Renal cortex interstitium (tissue), 15 donors: ENCODE measurements at places on chromosomes 12 and 14.
A peak's percentile ranks its signal among the peaks of the same experiment; 100 is the strongest.

DNA sequence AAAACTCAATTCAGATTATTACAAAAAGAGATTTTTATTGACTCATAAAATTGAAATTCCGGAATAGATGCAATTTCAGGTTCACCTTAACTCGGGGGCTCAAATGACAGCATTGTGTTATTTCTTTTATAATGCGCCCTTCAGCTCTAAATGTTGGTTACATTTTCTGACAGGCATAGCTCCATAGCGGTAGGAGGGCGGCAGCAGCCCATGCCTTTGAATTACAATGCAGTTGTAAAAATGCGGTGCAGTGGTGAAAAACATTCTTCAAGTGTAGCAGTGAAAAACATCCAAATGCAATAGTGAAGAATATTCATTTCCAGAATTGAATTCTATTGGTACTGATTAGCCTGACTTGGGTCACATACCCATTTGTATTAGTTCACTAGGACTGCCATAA is 215.3 kb upstream of the PKP2 start:
- DNase-seq: no peak

DNA sequence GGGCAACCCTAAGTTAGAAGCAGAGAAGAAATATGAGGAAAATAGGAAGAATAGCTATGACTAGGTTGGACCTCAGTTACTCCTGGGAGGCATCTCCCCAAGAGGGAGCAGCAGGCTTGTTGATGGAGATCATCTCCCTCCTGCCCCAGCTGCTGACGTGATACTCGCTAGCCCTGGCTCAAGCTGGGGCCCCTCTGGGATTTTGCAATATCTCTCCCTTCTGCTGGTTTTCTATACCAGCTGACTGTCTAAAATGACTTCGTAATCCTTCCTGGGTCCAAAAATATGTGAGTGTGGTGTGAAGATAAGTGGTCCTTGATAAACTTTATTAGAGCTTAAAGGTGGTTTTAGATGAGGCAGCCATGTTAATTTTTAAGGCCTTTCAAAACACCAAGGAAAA is 4.5 kb upstream of the HECTD4 start:
- DNase-seq: no peak

DNA sequence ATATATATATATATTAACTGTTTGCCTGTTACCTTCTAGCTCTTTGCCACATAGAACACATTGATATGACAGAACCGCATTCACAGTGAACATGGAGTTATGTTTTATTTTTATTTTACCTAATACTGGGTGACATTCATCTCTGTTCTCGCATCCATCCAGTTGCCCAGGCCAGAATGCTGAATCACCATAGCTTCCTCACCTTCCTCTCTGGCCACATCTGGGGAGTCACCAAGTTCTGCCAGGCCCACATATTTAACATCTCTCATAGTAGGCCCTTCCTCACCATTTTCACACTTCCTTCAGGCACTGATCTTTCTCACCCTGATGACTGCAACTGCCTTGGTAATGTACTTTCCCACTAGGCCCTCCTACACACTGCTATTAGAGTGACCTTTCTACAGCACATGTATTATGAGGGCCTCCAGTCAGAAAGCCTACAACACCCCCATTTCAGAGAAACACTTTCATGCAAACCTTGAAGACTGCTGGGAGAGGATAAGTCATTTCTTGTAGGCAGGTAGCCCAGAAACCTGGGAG is 106.8 kb downstream of the LGR5 start:
- no peak for DNase-seq

- DNase-seq: no peak
Observed at GRCh38 chr12:12181511-12181910, 85.3 kb downstream of the LRP6 start.

DNA sequence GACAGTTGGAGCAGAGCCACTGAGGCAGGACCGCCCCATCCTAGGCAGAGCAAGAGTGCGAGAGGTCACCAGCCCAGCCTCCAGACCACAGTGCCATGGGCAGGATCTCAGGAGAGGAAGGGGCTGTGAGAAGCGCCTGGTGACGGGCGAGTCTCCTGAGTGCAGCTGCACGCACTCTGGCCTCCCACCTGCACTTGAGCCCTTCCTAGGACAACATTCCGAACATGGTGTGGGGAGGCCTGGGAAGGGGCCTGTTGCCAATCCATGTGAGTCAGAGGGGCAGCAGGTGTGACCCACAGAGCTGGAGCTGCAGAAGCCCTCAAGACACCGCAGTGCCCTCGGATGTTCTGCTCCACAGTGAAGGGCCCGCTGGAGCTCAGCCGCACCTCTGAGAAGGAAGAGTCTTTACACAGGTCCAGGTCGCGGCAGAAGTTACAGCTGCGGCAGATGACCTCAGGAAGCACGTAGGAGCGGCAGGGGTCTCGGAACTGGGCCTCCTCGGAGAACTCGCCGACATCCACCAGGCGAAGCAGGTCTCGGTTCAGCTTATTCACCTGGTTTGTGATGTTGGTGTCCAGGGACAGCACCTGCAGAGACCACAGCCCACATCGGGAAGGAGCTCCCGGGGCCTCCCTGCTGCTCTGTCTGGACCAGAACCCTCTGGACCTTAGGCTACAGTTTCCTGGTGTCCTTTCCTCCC is 7.3 kb downstream of the P2RX2 start:
- DNase-seq: no peak

- DNase-seq: no peak
Observed at GRCh38 chr14:49512147-49512551, 74.0 kb downstream of the RPS29 start.

DNA sequence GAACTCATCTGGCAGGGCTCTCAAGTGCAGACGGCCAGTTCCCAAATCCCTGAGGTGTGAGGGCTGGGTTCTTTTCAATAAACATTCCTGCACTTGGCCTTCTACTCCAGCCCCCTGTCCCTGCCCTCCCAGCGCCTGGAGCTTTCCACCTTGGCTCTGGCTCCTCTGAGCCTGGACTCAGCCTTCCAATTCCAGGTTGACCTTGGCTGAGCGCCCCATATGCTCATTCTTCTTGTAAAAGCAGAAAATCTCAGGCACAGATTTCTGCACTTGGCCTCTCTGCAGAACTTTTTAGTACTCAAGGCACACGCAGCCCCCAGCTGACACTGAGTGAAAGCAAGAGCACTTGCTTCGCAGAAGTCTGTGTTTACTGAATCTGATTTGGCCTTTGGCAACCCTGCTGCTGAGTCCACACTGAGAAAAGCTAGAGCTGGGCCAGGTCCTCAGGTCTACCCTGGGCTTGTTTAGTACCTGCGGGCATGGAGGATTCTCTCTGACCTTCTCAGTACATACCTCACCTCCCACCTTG is 222.7 kb downstream of the MSRB3 start:
- DNase-seq: no peak

DNA sequence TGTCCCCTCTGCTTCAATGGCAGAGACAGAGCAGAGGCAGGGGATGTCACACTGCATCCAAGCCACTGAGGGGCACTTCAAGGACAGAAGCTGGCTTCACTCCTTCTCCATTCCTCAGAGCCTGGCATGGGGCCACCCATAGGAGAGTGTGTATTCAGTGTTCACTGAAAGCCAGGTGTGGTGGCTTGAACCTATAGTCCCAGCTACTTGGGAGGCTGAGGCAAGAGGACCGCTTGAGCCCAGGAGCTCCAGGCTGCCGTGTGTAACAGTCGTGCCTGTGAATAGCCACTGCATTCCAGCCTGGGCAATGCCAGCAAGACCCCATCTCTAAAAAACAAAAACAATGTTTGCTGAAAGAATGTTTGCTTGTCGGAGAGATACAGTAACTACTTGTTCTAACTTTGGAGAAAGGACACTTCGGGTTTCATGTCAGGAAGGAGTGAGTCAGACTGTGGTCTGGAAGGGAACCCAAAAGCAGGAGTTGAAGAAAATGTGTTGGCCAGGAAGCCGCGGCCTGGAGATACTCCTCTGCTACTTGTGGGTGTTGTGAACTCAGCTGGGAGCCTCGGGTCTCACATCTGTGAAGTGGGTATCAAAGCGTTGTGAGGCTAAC is 43.4 kb downstream of the ELK3 start:
- DNase-seq: no peak

DNA sequence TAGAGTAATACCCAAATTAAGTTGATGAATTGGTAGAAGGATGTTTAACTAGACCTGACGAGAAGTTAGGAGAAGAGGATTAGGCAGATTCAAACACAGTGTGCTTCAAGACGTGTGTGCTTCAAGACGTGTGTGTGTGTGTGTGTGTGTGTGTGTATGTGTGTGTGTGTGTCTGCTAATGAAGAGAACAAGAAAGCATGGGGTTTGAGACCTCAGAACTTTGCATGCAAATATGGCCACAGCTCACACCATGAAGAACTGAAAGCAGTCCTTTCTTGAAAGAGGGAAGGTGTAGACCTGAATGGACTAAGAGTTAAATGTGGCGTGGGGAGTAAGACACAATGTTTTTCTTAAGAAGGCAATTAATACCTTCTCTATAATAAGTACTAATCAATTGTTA is 32.5 kb upstream of the SSPN start:
- DNase-seq: no peak

GRCh38 chr14:60303745-60304144 is 54.7 kb downstream of the PPM1A start:
- DNase-seq: no peak

- DNase-seq: no peak
Observed at GRCh38 chr14:70008284-70009262, 129.4 kb downstream of the SMOC1 start.

GRCh38 chr12:100669922-100670321 is 96.4 kb downstream of the GAS2L3 start:
- DNase-seq: no peak

GRCh38 chr14:65804439-65805112 is 392.0 kb downstream of the FUT8 start:
- DNase-seq: no peak

GRCh38 chr12:46373301-46374296 is 1.0 kb upstream of the SLC38A2 start:
- DNase-seq: peak; percentile 66

DNA sequence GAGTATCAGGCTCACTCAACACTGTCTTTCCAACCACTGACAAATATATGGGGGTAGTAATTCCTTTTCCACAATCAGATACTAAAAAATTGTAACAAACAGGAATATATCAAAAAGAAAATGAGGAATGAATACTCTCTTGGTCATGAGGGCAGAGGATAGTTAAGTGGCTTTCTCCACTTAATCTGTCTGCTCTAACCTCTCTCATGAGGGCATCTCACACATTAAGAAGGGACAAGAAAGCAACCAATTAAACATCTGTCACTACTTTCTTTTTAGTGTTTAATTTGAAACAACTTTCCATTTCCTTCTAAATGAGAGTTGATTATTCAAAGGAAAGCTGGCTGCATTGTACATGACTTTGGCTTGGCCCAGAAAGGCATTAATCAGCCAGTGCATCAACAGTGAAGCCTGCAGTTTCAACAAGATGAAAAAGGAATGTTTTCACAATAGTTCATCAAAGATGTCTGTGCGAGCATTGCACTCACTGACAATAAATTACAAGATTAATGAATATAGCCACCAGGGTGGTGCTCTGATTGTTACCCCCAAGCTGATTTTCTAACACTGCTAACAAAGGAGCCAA is 142.0 kb downstream of the SEC23A start:
- DNase-seq: no peak

DNA sequence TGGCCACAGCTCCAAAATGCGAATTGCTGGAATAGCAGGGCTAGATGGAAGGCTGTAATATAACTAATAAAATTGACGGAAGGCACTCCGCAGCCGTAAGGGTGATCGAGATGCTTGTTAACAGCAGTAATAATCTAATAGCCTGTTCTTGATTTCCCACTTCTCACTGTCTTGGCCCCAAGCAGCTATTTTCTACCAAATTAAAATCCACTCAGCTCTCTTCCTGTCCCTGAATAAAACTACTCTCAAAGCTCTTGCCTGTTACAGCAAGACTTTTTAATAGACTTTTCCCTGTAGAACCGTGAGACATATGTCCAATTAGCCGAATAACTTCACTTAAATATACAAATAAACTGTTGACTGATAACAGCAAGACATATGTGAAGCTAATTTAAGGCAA is 38.0 kb downstream of the ADCK1 start:
- DNase-seq: no peak

GRCh38 chr14:43165651-43166050 is 1341.4 kb downstream of the FSCB start:
- DNase-seq: no peak

- DNase-seq: no peak
Observed at GRCh38 chr12:24360907-24361306, 411.4 kb upstream of the SOX5 start.

GRCh38 chr14:72500234-72500838 is 393.6 kb downstream of the DPF3 start:
- DNase-seq: no peak

GRCh38 chr12:113463746-113464451 is 7.8 kb downstream of the LHX5 start:
- no peak for DNase-seq

GRCh38 chr14:22563987-22564386 is 25.0 kb downstream of the DAD1 start:
- DNase-seq: no peak

DNA sequence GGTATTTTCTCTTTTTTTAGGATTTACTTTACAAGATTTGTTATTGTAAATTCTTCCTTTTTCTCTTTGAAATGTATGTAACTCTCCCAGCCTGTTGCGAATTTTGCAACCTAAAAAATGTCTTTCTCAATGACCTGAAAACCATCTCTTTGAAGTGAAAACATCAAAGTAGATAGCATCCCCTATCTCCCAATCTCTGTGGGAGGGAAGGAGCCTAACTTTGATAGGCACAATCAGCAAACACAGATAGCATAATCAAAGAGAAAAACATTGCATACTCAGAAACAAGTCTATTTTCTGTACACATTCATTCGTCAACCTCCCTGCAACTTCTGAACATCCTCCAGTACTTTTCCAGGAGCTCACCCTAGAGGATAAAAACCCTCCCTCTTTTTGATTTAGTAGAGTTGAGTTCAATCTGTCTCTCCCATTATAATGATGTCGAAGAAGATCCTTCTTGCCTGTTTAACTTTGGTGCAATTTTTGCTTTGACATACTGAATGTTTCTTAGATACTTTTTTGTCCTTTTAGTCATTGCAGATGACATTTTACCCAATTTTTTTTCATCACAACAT is 849.2 kb upstream of the LRFN5 start:
- DNase-seq: no peak

DNA sequence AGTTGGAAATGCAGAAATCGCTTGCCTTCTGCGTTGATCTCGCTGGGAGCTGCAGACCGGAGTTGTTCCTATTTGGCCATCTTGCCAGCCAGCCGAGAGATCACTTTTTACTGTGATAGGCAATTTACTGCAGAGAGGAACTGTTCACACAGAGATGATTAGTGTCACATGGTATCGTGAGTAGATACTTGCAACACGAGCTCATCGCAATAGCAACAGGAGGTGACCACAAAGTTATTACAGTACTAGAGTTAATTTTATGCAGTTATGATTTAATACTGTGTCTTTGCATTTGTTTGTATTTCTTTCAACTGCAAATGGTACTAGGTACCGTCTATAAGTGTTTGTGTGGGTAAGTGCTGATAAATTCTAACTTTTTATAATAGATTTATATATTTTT is 27.8 kb downstream of the NOPCHAP1 start:
- DNase-seq: no peak
